NCI-H1436 (cell line): ENCODE measurements at places on chromosomes 16 and 17.

DNA sequence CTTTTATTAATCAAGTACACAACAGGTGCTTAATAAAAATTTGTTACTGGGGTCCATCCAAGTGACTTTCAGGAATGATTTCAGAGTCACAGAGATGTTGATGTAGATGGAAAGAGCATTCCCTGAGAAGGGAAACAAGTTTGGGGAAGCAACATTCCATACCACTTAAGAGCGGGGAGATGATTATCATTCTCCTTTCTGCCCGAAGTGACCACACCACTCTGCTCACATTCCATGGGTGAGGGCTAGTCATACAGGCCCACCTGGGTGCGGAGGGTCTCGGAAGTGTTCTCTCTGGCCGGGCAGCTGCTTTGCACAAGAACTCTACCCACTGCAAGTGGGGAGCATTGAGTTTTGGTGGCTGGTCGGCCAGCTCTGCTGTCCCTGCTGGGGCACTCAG lies 231.4 kb downstream of the SNX29 start:
- DNase-seq: no peak

DNA sequence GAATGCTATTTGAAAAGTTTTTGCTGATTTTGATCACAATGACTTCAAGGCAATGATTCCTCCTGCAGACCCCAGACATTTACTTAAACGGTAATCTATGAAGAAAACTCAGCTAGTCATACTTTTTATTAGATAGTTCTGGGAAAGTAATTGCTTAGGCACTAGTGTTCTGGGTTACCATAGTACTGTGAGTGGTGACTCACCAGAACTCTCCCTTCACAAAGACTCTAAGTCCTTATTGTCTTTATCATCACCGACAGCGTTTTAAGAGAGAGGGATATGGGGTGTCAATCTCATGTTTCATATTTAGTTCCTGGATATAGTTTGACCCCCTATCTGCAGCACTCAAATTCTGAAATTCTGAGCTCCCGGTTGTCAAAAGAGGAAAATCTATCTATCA lies 43.0 kb upstream of the CDH8 start:
- no peak for DNase-seq

DNA sequence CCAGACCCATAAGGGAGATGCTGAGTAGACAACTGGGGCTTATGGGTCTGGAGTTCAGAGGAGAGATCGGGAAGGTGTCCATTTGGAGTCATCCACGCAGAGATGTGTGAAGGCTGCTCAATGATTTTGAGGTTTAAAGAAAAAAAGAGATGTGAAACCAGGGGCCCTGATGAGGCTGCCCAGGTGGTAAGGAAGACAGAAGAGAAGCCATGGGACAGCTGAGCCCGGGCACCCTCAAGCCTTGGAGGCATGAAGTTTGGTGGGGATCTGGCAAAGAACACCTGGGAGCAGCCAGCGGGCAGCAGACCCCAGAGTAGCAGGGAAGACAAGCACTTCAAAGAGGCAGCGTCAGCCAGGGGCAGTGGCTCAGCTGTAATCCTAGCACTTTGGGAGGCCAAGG lies 20.8 kb upstream of the MYO15B start:
- no peak for DNase-seq

DNA sequence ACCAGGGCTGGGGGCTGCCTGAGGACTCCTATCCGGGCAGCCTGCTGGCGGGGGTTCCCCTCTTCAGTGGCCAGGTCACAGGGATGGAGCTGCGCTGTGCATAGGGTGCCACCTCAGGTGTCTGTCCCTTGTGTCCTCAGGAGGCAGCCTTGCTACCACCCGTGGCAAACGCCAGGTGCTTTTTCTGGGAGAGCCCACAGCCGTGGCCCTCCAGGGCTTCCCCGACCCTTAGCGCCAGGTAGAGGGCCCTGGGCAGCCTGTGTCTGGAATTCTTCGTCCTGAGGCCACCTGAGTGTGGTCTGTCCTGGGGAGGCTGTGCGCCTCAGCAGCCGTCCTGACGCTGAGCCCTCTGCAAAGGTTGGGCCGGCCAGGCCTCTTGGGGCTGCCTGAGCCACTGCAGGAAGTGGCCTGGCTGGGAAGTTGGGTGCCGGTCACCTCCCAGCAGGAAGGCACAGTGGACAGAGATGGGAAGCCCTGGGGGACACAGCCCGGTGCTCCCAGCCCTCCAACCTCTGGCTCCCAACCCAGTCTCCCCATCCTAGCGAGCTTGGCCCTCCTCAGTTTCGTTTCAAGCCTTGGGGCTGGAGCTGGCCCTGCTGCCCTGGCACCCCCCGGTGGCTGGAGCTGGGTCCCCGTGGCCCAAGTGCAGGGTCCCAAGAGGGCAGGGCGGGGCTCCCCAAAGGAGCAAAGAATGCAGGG lies 7.6 kb upstream of the BAIAP3 start:
- DNase-seq: no peak

GRCh38 chr17:56592487-56593085 lies 913 bp upstream of the NOG start:
- DNase-seq: peak; percentile 55

DNA sequence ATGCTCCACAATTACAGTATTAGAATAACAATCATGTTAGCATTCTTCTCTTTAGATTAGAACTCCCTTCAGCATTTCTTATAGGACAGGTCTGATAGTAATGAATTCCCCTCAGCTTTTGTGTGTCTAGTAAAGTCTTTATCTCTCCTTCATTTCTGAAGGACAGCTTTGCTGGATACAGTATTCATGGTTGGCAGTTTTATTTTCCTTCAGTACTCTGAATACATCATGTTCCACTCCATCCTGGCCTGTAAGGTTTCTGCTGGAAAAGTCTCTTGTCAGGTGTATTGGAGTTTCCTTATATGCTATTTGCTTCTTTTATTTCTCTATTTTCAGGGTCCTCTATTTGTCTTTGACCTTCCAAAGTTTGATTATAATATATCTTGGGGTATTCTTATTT lies 4.0 kb upstream of the ABCA10 start:
- DNase-seq: no peak

- no peak for DNase-seq
Measured at GRCh38 chr16:52090080-52090479, 456.9 kb downstream of the TOX3 start.

DNA sequence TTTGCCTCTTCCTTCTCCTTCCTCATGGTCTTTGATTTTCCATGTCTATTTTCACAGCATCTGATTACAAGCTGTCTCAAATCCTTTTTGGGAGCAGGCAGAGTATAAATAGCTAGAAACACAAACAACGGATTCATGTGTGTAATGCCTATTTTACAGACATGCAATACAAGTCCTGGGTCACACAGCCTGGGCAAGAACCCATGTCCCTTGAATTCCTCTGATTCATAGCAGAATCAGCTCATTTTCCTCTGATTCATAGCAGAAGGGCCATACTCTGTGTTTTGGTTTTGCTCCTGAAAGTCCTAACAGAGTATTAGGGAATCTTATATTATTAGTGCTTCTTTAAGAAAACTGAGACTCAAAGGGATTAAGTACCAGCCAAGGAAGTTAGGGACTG lies 71.3 kb downstream of the IRX5 start:
- DNase-seq: no peak

DNA sequence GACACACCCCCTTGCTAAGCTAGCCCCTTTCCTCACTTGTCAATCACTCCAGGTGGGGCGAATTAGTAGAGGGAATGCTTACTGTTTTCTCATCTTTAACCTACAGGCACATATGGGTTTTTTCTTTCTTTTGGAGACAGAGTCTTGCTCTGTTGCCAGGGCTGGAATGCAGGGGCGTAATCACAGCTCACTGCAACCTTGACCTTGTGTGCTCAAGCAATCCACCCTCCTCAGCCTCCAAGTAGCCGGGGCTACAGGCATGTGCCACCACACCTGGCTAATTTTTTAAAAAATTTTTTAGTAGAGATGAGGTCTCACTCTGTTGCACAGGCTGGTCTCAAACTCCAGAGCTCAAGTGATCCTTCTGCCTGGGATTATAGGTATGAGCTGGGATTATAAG lies 38.7 kb upstream of the RHBDL3 start:
- no peak for DNase-seq

- DNase-seq: peak; percentile 43
Measured at GRCh38 chr17:82014432-82014831, 8.2 kb downstream of the CENPX start.

DNA sequence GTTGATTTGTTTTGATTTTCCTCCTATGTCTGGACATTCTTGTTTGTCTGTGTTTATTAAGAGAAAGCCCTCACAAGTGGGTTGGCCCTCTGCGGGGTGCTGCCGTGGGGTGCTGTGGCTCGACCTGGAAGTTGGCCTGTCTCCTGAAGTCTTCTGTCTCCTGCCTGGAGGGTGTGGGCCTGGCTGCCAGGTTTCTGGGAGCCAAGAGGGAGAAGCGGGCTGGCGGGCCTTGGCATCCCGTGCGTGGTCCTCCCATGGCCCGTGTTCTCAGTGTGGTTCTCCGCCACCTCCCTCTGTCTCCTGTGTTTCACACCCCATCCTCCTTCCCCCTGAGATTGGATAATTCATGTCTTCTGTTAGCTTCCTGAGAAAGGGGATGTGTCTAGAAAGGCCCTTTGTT lies 69.6 kb downstream of the RNF213 start:
- no peak for DNase-seq

GRCh38 chr16:12517310-12517694 lies 286.4 kb downstream of the CPPED1 start:
- DNase-seq: no peak
